ENCODE measurements at places on chromosomes 13 and 19.

GRCh38 chr19:3056417-3057088 is 5.7 kb downstream of the TLE5 start:
- DNase-seq: no peak

- peak; percentile 92 for DNase-seq
Measured at GRCh38 chr19:40797963-40798682, 868 bp upstream of the EGLN2 start.

GRCh38 chr13:42752731-42753130 is 28.7 kb upstream of the FAM216B start:
- DNase-seq: no peak

- no peak for DNase-seq
Measured at GRCh38 chr13:113647351-113648215, 10.4 kb downstream of the ATP4B start.

DNA sequence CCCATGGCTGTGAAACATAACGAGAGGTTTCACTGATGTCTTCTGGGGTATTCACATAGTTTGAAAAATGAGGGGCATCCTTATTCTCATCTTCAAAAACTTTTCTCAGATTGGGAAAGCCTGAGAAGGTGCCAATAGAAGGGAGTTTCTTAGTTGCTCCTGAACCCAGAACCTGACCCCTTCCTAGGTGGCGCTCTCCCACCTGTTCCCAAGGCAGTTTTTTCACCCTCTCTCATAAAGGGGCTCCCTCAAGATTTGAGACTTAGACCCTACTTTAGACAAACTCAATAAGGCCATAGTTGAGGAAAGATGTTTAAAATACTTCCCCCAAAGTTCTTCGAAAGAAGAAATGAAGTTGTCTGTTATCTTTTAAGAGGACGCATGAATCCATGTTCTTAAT is 142.2 kb downstream of the FGF9 start:
- peak; percentile 47 for DNase-seq

- no peak for DNase-seq
Measured at GRCh38 chr13:33139184-33139583, 123.0 kb downstream of the KL start.

DNA sequence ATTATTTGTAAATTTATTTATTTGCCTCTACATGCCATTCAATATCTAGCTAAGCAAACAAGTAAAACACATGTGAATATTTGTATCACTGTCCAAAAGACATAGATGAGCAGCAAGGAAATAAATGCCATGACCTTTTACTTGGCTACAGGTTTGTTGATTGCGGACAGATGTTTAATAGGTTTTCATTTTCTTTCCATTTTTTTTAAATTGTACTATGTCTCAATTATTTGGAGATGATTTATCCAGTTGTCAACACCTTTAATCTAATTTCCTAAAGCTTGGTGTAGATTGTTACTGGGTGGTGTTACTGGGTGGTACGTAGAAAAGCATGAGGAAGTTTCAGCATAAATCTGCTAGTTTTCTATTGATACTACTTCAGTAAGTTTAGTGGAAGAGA is 560.6 kb upstream of the SPRY2 start:
- no peak for DNase-seq
